ENCODE measurements at places on chromosomes 1 and 21.

DNA sequence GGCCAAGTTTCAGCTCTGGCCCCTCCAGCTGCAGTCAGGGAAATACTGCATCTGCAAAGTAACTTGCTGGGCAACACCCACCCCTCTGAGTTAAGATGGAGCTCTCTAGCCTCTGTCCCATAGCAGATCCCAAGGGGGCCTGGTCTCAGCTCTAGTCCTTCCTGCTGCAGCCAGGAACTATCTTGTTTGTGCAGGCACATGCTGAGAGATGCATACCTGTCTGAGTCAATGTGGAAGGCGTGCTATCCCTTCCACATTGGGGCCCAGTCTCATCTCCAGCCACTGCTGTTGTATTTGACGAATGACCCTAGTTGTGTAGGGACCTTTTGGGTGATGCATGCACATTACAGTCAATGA, 76.4 kb downstream of the CTH start:
- DNase-seq, result no peak

DNA sequence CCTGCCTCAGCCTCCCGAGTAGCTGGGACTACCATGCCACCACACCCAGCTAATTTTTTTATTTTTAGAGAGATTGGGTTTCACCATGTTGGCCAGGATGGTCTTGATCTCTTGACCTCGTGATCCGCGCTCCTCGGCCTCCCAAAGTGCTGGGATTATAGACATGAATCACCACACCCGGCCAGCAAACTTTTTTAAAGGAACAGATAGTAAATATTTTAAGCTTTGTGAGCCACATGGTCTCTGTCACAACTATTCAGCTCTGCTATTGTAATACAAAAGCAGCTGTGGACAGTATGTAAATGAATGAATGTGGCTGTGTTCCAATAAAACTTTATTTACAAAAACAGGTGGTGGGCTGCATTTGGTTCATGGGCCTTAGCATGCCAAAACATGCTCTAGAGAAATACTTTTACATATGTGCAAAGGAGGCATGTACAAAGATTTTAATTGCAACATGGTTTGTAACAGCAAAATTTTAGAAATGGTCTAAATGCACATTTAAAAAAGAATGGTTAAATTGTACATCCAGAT, 47.0 kb downstream of the CDCP2 start:
- DNase-seq, result no peak

GRCh38 chr1:234169161-234169849, 204.0 kb upstream of the COA6 start:
- no peak for DNase-seq

DNA sequence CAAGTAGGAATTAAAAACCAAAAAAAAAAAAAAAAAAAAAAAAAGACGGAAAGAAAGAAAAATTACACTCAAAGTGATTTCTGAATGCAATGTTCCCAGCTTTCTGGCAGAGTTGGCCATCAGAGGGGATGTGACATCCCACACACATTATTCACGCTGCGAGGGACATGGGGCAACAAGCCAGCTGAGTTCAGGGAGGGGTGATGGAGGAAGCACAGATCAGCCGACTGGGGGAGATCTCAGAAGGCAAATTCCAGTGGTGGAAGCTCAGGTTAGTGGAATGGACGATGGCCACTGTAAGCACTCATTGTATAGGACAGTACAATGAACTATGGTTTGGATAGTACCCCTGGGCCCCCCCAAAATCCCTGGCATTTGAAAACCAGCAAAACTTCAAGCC, 311.9 kb downstream of the PCP4 start:
- DNase-seq, result no peak

- DNase-seq, result peak; percentile 41
Observed at GRCh38 chr1:111516005-111516535, 12.6 kb upstream of the ADORA3 start.

- no peak for DNase-seq
Observed at GRCh38 chr1:54249819-54250435, 50.0 kb downstream of the MRPL37 start.

- no peak for DNase-seq
Observed at GRCh38 chr1:147781056-147781471, 20.7 kb upstream of the GJA5 start.

DNA sequence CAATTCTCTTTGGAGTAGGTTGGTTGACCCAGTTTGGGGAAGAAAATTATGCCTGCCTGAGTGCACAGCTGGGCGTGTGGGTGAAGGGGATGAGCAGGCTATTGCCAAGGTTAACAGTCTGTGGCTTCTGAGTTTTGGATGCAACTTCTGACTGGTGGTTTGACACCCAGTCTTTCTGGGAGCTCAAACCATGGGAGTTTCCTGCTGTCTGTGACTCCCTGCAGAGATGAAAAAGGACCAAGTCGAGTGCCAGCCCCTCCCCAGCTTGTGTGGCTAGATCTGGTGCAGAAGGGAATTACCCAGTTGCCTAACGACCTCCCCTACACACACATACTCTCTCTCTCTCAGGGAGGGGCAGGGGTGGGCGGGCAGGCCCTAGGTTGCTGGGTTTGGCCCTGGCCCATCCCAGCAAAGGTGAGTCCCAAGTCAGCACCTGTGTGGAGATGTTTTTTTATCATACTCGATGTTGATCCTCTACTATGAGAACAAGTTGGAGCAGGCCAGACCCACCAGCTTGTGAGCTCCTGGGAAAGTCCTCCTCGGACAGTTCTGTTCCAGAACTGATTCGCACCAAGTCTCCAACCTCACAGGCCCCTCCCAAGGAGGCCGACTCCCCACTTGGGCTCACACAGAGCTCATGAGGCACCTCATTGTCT, 28.2 kb downstream of the PKP1 start:
- peak; percentile 19 for DNase-seq

DNA sequence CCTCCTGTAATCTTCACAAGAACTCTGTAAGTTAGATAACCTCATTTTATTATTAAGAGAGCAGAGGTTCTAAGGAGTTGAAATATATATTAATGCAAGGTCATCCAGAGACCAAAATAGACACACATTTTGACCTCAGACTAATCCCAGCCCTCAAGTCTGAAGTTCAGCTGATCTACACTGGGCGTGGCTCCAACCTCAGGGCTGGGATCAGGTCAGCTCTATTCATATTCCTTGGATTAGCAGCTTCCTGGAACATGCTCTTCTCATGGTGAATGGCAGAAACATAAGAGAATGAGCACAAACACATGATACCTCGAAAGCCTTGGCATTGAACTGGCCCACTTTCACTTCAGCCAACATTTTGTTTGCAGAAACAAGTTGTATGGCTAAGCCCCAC, 200.8 kb upstream of the ST6GALNAC5 start:
- no peak for DNase-seq

- DNase-seq, result no peak
Observed at GRCh38 chr21:33026443-33026858, 716 bp downstream of the OLIG2 start.

- DNase-seq, result no peak
Observed at GRCh38 chr1:112548547-112548946, 39.8 kb downstream of the WNT2B start.

DNA sequence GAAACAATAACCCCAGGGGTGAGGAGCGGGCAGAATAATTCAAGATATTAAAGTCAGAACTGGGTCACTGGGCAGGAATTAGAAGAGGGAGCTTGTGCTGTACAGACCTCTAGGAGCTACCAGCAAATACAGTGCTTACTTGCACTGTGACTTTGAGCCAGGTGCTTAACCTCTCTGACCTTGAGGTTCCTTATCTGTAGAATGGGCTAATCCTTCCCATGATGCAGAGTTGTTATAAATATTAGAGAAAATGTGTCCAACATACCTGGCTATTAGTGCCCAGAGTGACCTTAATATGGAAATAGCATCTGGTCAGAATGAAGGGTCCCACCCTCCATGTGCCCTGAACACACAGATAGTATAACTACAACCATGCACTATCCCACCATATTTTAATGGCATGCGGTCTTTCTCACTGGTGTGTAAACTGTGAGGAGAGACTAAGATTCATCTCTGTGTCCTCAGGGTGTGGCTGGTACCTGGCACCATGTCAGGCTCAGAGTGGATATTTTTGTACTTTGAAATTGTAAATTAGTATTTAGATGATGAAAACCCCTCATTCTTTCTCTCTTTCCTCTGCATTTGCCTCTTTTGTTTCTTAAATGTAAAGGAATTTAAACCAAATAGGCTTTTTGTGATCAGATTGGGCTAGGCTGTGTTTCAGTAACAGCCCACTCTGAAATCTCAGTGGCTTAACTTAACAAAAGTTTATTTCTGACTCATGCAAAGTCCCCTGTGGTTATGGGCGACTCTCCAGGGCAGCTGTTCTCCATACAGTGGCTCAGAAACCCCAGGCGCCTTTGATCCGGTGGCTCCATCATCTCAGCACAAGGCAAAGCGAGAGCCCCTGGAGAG, 60.0 kb upstream of the ROR1 start:
- no peak for DNase-seq

- DNase-seq, result no peak
Observed at GRCh38 chr1:76023669-76024435, 50.7 kb upstream of the ST6GALNAC3 start.

- no peak for DNase-seq
Observed at GRCh38 chr1:185674201-185674600, 60.0 kb upstream of the HMCN1 start.

DNA sequence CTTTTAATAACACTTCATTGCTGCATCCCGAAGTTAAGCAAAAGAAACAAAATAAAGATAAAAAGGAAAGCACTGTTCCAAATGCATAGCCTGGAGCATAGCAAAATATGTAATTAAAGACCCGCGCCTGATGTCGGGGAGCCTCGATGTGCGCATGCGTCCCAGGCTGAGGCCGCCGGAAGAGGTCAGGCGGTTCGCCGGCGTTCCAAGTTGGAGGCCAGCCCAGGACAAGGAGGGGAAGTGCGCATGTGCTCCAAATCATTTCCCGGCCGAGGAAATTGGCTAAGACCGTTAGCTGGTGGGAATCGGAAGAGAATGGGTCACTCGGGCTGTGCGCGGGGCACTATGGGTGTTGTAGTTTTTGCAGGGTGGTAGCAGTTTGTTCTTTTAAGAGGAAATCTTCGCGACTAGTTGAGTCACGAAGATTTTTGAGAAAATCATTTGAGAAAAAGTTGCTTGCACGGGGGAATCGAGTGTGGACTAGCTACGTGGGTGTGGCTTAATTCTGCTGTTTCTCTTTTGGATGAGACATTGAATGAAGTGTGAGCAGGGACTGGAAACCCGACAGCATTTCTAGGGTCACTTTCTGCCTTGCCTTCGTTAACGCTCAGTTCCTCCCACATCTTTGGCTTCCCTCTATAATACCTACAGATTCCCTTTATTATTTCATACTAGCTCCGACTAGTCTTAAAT, 31.0 kb upstream of the CD1D start:
- peak; percentile 78 for DNase-seq

GRCh38 chr1:86137436-86137835, 19.1 kb downstream of the COL24A1 start:
- DNase-seq, result no peak

- no peak for DNase-seq
Observed at GRCh38 chr1:1069711-1070676, 4.1 kb downstream of the RNF223 start.

- DNase-seq, result no peak
Observed at GRCh38 chr1:20138346-20138745, 777 bp upstream of the PLA2G2F start.

GRCh38 chr1:53702341-53702740, 36.6 kb downstream of the GLIS1 start:
- no peak for DNase-seq

DNA sequence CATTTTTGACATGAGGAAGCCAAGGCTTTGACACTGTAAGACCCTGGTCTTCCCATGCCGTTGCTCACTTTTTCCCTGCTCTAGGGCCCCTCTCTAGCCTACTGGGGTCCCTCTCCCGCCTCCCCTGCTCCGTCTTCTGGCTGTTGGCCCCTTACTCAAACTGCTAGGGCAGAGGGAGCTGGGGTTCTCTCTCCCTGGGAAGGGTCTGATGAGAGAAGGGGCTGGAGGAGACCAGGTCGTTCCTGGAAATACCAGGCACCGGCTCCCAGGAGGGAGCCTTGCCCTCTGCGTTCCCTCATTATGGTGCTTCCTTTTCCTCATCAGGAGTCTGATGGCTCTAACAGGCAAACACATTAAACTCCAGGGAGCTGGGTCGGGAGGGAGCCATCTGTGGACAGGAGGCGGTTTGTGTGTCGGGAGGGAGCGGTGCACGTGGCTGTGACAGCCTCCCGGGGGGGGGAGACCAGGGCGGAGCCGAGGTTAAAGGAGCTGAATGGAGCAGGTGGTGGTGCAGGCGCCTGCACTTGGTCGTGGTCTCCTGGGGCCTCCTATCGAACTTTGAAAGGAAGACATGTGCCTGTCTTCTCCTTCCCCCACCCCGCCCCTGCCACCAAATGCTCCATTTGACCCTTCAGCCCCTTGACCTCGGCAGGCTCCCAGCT, 35.4 kb upstream of the LHX4 start:
- DNase-seq, result no peak

DNA sequence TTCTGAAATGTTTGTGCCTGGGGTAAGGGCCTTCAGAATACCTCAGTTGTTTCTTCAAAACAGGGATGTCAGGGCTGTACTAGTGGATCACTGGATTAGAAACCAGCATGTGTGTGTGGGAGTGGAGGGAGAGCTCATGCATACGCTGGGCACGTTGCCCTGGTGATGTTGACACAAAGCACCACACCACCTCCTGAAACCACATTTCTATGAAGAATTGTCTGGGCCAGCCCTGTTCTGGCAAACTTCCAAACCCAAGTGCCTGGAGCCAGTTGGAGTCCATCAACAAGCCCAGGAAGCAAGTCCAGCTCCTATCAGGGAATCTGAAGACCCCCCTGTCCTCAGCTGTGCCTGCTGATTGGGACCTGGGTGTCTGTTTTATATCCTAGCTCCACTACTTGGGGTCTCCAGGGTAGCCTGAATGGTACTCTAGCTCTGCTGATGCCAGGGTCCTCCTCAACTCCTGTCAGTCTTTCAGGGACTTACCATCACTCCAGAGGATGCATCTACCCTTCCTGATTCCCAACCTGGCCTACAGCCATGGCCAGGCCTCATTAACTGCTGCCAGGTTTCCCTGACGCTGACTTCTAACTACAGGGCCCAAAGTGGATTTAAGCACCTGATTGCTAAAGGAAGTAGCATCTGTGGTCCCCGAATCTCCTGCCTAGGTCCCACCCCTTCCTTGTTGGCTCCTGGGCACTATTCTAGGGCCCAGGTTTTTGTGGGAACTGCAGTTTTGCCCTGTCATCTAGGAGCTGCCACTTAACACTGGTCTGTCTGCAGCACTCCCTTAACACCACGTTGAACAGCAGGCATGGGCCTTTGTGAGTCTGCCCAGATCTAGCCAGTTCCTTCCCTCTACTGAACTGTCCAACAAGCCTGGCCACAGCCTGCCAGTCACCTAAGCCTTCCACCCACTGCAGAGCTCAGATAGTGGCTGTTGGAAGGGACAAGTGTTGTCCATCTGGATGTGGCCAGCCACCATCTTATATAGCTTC, 45.5 kb downstream of the LPAR3 start:
- DNase-seq, result peak; percentile 42

- no peak for DNase-seq
Observed at GRCh38 chr1:225597926-225598575, 54.9 kb downstream of the ENAH start.

- DNase-seq, result no peak
Observed at GRCh38 chr1:209484429-209484828, 99.1 kb upstream of the CAMK1G start.
